ENCODE measurements at places on chromosomes 2 and 18.

GRCh38 chr2:177598326-177599138, 206.0 kb downstream of the AGPS start:
- DNase-seq, result no peak

DNA sequence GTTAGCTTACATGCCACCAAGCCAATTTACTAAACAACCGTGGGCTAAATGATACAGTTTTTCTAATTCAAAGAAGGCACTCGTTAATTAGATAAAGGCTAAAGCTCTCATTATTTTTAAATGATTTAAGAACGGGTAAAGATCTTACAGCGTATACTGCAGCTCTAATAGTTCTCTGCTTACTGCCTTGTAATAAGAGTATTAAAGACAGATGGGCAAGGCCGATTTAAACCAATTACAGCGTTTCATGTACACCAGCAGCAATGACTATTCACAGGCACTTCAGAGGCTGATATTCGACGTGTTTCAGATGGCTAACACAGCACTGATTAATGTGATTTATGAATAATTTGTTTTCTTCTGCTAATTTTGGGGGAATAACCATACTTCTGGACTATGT, 259.3 kb downstream of the ZNF407 start:
- DNase-seq, result no peak

DNA sequence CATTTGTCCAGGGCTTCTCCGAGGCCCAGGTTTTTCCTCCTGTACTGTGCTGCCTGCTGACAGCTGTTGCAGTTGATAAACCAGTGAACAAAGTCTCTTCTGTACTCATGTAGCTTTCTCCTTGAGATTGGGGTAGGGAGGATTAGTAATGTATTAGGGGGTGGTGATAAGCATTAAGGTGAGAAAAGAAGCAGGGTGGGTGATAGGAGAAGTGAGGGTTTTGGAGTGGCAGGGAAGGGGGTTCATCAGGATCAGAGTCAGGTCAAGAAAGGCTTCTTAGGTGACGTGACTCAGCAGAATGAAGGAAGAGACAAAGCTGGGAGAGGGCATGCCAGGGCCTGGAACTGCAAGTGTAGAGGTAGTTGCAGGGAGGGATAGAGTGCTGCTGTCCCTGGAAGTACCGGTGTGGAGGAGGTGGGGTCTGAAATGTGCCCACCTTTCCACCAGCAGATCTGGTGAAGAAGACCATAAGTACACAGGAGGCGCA, 48.7 kb downstream of the PKP4 start:
- no peak for DNase-seq

- no peak for DNase-seq
These were observed 51.4 kb downstream of the TRAPPC12 start for GRCh38 chr2:3430740-3431490.

- no peak for DNase-seq
These were observed 303.8 kb downstream of the FSIP2 start for GRCh38 chr2:186042207-186043028.

DNA sequence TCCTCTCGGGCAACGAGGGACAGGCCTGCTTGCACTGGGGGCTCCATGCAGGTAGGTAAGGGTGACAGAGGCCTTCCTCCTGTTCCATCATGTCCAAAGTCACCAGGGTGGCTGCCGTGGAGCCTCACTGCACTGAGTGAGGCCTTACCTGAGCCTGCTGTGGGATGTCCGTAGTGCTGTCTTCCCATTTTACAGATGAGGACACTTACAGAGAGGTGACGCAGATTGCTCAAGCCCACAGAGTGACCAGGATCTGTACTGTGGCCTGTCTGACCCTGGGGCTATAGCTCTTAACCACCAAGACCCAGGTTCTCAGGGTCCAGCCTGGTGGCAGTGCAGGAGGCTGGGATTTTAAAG, 5.4 kb downstream of the ATOH8 start:
- no peak for DNase-seq

DNA sequence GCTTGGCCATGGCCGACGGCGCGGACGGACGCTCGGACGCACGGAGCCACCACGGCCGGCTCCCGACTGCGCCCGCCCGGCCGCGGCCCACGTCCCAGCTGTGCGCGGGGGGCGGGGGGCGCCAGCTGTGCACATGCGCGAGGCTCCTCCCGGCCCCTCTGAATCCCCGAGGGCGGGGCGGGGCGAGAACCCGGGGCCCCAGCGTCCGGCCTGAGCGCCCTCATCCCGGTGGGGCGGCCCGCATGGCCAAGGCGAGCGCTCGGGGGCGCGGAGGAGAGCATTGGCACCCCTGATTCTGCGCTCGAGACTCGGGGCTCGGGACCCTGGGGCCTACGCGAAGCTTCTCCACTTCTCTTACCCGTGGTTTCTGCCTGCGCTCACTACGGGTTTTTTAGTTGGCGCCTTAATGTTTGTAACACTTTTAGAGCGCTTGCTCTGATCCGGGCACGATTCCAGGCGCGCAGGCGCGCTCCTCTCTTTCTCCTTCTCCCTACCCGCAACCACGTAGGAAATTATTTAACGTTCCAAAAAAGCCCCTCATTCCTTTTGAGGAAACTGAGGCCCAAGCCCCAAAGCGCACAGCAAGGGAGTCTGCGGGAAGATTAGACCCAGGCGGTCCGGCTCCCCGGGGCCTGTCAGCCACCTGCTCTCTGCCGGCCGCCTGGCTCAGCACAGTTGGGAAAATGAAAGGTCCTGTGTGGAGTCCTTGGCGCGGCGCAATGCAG, at the start of gene PXDN:
PXDN (minus strand) TSS at position 70 of the 725 bp plus-strand sequence; CDS start at position 10, 60 bp downstream.
- no peak for DNase-seq

DNA sequence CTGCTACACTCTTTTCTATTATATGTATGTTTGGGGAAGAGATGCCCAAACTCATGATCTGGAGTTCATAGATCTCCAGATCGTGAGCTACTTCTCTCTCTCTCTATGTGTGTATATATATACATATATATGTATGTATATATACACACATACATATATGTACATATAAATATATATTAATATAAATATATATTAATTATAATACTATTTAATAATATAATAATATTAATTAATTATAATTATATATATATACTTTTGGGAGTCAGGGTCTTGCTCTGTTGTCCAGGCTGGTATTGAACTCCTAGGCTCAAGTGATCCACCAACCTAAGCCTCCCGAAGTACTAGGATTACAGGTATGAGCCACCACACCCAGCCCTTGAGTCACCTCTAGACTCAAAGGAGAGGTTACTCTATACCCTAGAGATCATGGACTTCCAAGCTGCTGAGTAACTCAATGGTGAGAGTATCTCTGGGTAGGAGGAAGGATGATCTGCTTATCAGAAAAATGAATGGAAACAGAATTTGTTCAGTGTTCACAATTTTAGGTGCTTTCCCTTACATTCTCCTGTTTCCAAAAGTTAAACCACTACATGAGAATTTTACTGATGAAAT, 463.5 kb upstream of the TRIB2 start:
- DNase-seq, result no peak

DNA sequence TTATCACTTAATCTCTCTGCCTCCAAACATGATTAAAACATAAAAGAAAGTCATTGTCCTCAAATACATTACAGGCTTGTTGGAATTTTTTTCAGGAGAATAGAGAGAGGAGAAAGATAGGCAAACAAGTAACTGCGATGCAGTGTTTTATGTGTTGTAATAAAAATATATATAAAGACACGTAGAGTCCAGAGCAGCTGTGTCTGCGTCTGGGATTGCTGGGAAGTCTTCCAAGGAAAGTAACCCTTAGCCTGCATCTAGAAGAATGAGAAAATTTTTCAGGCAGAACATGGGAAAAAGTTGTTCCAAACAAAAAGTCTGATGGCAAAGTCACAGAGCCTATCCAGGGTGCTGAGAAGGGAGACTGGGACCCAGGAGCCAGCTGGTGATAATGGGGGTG, 91.8 kb upstream of the ST6GAL2 start:
- no peak for DNase-seq

- DNase-seq, result no peak
These were observed 85.8 kb upstream of the HPCAL1 start for GRCh38 chr2:10216677-10217488.

Measured in GM19239 (cell line).